ENCODE measurements at places on chromosomes 16 and 17. TPM values are rescaled to one million over a fixed set of nuclear protein-coding genes. Genes with fewer than 3 reads are reported as not detected.

The MEFV gene
- total RNA-seq = under 0.01 TPM

The SDK2 gene
- total RNA-seq = 6.9 TPM

The OSGIN1 gene
- not detected for total RNA-seq

The ACSM2A gene
- total RNA-seq = not detected

The KDM6B gene
- 15.1 TPM for total RNA-seq

The AATK gene
- 8.2 TPM for total RNA-seq
